ENCODE measurements at places on chromosomes 5 and 9. TPM values are rescaled to one million over a fixed set of nuclear protein-coding genes. Genes with fewer than 3 reads are reported as not detected.

DNA sequence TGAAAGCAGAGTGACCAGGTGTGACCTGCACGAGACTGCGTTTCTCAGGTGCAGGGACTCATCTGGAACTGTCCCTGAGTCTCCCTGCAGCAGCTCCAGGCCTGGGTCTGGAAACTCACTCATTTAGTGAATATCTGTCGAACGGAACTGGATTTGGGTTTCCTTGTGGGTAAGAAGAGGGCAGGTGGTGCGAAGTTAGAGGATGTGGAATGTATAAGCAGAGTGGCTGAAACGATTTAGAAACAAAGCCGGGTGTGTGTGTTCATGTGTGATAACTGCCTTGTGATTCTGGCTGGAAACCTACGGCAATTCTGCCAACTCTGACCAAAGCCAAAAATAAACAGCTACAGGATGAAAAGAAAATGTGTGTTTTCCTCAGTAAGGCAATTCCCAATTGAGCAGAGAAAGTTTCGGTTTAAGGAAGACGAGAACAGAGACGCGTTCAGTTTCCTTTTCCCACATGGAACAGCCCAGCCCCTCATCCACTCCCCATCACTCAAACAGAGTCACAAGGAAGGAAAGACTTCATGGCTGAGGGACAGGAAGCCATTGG lies 130.3 kb downstream of the NSG2 start:
- DNase-seq: no peak

SPATA6L gene
- 2.7 TPM for total RNA-seq

DNA sequence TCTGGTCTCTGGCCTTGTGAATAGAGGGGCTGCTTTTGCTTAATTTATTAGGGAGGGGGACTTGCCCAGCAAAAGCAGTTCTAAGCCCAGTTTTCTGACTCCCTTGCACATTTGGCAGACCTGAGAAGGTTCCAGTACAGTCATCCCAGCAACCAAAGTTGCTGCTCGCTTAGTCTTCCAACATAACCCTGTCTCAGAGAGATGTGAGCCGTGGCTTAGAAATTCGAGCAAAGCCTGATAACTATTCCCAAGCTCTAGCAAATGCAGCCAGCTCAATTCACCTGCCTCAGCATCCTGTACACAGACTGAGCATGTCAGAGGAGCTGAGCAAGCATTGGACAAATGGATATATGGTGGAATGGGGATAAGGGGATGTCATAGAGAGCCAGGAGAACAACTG lies 401.9 kb downstream of the SPOCK1 start:
- no peak for DNase-seq

GRCh38 chr9:137989999-137990715 lies 112.6 kb downstream of the CACNA1B start:
- no peak for DNase-seq

SPATA31C1 gene
- total RNA-seq: not detected

GRCh38 chr5:60576425-60576824 lies 123.5 kb downstream of the DEPDC1B start:
- no peak for DNase-seq

RMRP gene
- 10,291 TPM for total RNA-seq

PCDHA2 gene
- total RNA-seq: not detected

DNA sequence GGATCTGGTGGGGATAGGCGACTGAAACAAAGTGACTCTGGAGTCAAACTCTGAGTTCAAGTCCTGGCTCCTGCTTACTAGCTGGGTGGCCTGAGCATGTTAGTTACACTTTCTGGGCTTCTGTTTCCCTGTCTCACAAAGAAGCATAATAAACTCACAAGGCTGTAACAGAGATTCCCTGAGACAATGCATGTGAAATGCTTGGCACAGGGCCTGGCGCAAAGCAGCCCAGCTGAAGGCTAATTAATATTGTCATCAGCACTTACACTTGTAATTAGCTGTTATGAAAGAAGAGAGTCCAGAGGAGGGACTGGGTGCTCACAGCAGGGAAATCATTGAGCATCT lies 64.1 kb upstream of the SPOCK1 start:
- DNase-seq: peak; percentile 66
